ENCODE measurements at places on chromosomes 4 and X.

- no peak for DNase-seq
These were observed 3.2 kb downstream of the MAPK10 start for GRCh38 chr4:86356425-86357210.

DNA sequence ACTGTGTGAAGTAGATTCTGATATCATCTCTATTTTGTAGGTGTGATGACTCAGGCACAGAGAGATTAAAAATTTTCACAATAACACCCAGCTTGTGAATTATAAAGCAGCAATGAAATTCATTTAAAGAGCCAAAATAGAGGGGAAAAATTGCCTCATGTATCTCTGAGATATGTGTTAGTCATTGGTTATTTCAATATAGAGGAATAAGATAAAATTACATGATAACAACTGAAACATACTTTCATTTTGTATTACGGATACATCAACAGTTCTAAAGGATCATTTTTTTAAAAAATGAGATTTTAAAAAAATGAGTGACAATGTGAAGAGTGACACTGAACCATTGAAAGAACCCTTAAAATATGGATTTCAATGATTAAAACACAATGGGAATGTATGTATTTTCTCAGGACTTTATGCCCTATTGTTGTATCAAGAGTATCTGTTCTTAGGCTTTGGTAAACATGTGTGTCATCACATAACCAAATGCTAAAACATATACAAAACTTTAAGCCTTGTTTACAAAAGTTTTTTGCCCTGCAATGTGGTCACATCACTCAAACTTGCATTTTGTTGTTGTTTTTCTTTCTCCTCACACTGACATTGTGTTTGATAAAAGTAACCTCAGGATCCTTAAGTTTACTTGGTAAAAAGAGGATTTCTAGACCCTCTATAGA is 221.3 kb downstream of the ANTXR2 start:
- DNase-seq: no peak

- no peak for DNase-seq
These were observed 175.7 kb upstream of the MXRA5 start for GRCh38 chrX:3522101-3522650.

DNA sequence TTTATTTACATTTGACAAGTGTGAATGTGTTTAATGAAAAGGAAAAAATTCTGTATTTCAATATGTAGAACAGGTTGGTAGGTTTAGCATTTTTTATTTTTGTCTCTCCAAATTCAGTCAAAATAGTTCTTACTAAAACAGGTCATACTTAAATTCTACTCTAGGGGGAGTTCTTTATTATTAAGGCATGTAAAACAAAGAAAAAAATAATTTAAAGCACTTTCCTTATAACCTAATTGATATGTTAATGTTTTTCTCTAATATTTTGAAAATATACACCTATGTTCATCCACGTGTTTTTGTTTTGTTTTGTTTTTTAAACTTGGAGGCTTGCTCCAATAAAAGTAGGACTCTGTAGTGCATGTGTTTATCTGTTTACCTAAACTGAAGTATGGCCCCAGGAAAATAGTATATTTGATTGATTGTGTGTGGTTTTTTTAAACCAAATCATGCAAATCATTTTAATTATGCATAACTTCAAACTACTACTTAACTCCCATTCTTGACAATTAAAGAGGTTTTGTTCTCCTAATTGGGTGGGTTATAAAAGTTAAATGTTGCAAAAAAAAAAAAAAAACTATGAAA is 562.7 kb downstream of the RPA4 start:
- no peak for DNase-seq

- DNase-seq: no peak
These were observed 37.8 kb downstream of the SEPTIN6 start for GRCh38 chrX:119655125-119655524.

DNA sequence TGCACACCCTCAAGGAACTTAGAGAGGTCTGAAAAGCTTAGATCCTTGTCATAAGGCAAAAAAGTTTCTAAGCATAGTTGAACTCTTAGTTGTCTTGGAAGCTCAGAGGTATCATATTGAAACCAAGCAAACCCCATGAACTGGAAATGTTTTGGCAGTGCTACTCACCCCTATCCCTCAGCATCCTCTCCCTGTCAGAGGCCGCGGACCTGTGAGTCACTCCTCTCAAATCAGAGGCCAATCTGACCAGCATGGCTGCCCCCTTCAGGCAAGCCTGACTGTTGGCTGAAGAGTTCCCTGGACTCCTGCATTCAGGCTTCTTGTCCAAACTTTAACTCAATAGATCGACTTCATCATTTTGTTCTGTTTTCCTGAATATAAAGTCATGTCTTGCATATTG is 69.4 kb downstream of the KCNIP4 start:
- no peak for DNase-seq

GRCh38 chr4:182699795-182700194 is 217.4 kb downstream of the DCTD start:
- no peak for DNase-seq

DNA sequence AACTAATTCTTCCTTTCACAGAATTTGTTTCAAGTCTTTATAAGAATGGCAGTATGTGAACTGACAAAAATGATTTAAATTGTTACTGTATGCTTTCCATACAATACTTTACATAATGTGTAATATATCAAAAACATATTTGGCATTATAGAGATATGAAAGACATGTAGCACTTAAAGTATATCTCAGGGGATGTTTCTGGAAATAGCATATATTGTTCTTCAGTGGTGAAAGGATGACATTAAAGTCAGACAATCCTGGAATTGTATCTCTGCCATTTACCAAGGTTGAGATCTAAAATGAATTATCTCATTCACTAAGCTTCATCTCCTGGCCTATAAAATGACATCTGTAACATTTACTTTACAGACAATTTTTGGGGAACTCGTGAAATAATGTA is 358.4 kb upstream of the EPHA5 start:
- no peak for DNase-seq

DNA sequence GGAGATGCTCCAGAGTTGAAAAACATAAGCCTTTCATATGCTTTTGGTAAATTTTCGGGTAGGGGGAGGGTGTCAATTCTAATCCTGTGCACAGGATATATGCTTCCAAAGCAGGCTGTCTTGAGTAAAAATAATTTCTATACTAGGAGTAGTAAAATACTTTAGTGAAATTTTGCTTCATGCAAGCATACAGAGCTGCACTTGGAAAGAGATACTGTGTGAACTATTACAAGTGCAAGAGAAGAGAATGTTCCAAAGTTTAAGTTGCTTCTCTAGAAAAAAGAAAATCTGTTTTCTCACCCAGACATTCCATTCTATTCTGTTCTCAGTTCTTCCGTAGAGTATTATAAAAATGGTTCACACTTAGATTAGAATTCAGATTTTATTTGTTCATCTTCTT is 324.6 kb upstream of the AADAT start:
- DNase-seq: no peak

DNA sequence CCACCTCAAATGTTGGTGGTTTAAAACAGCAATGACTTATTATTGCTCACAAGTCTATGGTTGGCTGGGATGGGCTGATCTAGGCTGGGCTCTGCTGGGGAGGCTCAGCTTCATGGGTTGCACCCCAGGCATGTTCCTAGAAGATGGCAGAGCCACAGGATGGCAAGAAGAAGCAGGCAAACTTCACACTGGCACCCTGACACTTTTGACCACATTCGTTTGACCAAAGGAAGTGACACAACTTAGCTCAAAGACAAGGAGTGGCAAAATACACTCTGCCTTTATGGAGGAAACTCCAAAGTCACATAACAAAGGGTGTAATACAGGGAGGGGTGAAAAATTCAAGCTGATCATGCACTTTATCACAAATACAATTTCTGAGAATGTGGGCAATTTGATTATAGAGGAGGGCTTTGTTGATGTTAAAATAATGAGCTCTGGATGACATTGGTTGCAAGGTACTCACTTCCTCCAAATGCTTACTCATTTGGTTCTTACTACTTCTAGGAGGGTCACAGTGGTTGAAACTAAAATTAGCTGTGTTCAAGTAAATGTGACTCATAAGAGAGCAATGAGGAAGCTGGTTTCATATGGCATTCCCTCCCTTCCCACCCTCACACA is 249.2 kb upstream of the RPS6KA3 start:
- DNase-seq: no peak

- no peak for DNase-seq
These were observed 53.6 kb downstream of the LIN54 start for GRCh38 chr4:82957045-82957444.

GRCh38 chr4:183783991-183784553 is 121.0 kb upstream of the STOX2 start:
- no peak for DNase-seq

DNA sequence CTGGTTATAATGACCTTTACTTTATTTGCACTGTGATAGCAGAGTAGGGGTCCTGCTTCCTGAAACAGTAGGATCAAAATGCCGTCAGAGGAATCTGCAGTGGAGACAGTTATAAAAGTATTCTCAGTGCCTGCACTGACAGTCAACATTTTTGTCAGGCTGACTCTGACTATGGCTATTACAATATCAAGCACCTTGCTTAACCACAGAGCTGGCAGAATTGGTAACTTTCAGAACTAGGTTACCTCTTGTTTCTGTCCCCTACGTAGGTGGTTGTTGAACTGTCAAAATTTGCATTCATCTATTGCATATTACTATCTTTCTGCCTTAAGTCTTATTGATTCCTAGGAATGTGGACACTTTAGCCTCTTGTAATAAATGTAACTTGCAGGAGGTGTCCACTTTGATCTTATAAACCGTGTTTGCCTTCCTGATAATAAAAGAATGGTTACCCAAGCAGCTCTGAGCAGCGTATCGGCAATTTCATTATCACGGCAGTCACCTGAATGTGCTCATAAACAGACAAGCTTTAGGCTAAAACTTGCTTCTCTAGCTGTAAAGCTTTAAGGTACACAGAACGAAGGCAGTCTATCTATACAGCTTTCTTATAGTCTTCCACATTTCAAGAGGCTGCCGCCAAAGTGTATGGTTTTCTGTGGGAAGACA is 353.0 kb upstream of the GALNT7 start:
- no peak for DNase-seq

Measured in stimulated activated CD8-positive, alpha-beta memory T cell treated with anti-CD3 and anti-CD28 coated beads, Interleukin-15, amount 100 ng/mL, for 1 hour (primary cell).